DMS53 (cell line): ENCODE measurements at places on chromosomes 16 and 17.

GRCh38 chr16:49750341-49751000, 105.4 kb downstream of the ZNF423 start:
- DNase-seq, result no peak

GRCh38 chr16:9597967-9598730, 506.7 kb downstream of the HAPSTR1 start:
- no peak for DNase-seq

DNA sequence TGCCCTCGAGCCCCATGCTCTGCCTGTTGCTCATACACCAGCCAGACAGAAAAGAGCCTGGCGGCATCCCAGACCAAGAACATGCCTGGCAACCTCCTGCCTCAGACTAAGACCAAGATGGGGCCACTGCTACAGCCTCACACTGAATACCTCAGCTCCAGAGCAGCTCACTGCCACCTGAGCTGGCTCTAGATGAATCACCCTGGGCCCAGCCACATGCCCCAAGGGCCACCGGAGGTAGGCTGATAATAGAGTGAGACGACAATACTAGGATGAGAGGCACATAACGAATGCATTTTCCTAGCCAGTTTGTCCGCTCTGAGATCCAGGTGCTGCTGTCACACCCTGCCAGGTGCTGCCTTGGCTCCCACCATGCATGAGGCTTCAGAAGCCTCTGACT, 13.0 kb downstream of the PIP4K2B start:
- no peak for DNase-seq

DNA sequence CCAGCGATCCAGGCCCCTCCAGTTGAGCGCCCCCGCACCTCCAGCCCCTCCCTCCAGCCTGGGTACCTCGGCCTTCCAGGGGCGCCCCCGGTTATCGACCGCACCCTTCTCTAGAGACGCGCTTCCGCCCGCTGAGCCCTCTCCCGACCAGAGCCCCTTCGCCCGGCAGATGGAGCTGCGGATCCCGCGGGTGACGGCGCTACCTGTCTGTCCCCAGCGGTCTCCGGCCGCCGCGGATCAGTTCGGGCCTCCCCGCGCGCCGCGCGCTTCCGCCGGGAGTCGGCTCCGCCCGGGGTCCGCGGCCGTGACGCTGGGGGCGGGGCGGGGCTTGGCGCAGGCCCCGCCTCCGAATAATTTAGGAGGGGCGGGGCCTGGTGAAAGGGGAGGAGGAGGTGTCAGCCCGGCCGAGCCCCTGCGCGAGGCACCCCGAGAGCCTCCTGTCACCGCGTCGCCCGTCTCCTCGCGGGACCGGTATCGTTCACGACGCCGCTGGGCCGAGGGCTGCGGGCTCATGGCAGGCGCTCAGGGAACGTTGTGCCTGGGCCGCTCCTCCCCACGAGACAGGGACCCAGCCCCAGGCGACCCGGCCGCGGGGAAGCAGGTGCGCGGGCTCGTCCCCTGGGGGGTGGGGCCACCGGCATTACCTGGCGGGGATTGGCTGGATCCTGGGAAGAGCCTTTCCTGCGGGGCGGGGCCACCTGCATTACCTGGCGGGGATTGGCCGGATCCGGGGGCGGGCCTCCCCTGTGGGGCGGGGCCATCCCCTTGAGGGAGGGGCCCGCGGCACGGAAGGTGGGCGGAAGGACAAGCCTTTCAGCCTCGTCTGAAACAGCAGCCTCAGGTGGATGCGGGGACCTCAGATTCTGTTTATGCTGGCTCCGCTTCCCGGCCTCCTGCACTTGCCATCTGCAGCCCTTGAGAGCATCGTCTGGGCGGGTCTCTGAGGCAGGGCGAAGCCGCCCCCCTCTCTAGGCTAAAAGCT, at the start of gene SPATA2L:
TSS of gene SPATA2L (minus strand) at position 281 of the 982 bp plus-strand sequence. CDS start 473 bp downstream, outside the sequence.
- DNase-seq, result peak; percentile 97

DNA sequence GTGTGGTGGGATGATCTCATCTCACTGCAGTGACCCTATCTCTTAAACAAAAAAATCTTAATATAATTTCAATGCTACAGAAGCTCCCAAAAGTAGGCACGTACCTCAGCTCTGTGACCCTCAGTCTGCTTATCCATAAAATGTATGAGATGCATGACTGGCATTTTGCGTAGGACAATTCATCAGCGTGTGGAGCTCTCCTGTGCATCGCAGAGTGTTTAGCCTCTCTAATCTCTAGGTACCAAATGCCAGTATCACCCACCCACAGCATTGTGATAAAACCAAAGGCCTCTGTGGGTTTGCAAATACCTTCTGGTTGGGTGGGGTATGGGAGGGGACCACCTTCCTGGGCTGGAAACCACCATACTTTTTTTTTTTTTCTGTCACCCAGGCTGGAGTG, 19.0 kb upstream of the TUBG2 start:
- DNase-seq, result no peak

DNA sequence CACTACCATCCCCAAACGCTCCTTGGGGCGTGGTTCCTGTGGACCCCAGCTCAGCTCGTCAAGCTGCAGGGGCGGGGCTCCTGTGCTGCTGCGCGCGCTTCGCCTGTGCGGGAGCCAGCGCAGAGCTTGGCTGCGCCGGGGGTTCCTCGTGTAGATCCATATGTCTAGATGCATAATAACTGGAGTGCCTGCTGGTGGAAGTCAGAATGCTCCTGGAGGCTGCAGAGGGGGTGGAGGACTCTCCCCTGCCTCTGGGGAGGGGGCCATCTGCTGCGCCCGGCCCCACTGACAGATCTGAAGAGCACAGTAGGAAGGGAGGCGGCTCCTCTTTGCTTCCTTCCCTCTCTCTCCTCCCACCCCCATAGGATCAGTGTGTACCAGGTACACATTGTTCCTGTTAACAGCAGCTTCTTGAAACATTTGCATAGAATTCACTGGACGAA, 4.6 kb downstream of the RASD1 start:
- no peak for DNase-seq

DNA sequence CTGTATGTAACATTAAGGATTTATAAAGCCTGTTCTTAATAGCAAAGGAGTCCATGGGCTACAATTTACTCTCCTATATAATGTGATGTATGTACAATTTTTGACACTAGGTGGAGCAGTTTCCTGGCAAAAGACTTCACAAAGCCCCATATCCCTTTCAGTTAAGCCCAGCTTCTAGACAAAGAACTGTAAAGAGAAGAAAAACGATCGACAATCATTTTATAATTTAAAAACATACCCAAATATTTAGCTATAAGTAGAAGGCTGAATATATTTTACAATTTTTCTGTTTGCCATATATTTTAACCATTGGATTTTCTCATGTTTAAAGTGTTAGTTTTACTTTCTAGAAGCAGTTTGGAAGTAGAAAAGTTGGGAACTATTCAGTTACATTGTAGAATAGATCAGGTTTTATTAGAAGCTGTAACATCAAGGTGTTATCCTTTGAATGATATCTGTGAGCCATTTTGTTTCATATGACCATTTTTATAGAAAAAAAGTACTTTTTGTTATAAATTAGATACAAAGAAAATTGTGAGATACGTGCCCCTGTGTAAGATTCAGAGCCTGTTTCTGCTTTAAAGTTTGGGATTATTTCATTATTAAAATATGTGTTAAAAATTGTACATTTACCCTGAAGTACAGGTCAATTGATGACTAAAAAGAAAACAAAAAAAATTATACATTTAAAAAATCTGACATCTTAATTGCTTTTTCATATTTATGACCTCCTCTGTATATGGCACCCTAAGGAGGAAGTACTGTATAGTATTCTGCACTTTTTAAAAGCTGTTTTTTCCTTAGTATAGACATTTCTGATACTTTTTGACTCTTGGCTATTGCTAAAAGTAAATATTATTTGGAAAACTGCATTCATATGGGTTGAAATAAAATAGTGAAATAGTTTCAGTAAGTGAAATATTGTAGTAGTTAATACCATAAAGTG, 46.3 kb downstream of the VMP1 start:
- peak; percentile 85 for DNase-seq

DNA sequence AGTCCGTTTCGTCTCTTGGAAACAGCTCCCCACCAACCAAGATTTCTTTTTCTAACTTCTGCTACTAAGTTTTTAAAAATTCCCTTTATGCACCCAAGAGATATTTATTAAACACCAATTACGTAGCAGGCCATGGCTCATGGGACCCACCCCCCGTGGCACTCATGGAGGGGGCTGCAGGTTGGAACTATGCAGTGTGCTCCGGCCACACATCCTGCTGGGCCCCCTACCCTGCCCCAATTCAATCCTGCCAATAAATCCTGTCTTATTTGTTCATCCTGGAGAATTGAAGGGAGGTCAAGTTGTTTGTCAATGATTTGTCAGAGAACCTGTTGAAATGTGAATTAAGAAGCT, 48.2 kb downstream of the IL21R start:
- no peak for DNase-seq

- DNase-seq, result no peak
Measured at GRCh38 chr16:74898659-74899058, 86.3 kb downstream of the WDR59 start.

DNA sequence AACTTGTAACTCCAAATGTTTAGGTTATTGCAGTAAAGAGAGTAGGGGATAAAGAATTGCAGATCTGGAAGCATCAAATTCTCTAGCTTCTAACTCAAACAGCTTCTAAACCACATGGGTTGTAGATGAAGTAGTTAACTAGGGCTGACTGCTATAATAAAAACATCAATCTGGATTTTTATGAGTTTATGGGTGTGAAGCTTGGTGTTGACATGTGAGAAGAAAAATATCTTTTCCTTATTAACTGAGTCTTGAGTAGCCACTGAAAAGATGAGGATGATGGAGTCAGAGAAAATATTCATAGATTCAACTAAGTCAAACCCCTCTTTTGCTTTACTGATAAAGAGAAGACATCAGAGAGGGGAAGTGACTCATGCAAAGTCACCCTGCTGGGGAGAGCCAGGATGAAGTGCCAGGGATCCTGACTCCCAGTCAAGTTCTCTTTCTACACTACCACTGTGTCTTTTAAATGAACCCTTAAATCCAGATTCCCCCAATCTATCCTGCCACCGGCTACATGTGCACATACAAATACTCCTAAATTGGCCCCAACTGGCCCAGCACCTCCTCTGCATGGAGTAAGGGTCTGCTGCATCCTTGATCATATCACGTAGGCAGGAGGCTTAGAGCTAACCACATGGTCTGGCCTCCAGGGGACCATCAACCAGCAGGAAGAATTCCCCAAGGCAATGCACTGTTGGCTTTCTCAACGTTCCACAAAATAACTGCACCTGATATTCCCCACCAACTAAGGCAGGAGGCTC, 264.0 kb upstream of the CCL2 start:
- no peak for DNase-seq

- peak; percentile 41 for DNase-seq
Measured at GRCh38 chr17:45262516-45263476, 902 bp upstream of the SPATA32 start.

DNA sequence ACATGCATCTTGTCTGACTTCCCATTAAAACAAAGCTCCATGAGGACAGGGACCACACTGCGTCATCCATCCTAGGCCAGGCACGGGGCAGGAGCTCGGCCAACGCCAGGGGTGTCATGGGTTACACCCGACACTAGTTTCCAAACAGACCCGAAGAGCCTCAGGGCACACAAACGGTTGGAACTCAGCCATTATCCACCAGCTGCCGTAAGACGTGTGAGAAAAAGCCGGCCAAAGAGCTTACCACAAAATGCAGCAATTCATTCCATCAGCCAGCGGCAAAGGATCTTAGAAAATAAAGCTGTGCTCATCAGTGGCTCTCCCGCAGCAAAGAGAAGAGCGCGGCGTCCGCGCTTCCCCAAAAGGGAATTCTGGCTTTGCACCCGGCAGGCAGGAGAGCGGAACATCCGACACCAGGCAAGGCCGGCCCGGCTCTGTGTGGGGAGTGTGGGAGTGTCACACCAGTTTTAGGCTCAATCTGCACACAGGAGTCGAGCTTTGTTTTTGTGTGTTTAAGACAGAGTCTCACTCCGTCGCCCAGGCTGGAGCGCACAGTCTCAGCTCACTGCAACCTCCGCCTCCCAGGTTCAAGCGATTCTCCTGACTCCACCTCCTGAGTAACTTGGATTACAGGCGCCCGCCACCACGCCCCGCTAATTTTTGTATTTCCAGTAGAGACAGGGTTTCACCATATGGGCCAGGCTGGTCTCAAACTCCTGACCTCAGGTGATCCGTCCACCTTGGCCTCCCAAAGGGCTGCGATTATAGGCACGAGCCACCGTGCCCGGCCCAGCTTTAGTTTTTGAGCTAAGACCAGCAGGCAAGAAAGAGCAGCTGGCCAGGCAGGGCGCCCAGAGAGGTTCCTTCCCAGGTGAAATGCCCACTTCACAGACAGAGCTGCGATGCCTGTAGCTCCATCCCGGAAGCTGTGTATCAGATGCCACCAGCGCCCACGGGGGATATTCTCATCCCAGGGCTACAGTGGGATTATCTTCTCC, 1.5 kb downstream of the SLC38A8 start:
- DNase-seq, result no peak

DNA sequence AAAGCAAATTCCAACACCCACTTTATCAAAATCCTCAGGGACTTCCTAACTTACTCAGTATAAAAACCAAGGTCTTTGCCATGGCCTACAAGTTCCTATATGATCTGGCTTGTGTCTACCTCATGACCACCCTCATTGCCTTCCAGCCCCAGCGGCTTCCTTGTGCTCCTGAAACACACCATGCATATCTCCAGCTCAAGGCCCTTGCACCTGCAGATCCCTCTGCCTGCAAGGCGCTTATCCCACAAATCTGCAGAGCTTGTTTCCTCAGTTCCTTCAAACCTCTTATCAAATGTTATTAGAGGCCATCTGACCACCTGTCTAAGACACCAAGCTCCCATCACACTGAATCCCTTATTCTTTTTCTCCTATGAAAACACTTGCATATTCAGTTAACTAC, 2.6 kb downstream of the BBS2 start:
- no peak for DNase-seq

DNA sequence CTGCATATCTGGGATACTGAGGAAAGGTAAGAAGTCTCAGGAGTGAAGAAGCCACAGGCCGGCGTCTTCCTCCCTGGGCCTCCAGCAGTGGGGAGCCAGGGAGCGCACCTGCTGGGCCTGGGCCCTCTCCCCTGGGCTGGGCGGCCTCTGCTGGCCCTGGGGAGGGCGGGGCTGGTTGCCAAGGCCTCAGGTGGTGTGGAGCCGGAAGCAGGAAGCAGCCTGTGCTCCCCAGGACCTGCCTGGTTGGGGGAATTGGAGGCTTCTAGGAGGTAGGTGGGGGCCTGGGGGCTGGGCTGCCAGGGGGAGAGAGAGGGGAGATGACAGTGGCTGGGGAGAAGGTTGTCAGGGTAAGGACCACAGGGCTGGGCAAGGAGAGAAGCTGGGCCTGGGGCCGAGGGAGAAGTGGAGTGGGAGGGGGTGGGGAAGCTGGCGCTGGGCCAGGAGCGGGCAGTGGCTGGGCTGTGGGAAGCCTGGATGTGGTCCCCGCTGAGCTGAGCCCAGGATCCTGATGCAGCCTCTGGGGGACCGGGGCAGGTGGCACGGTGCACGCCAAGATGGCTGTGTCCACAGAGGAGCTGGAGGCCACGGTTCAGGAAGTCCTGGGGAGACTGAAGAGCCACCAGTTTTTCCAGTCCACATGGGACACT, at the start of gene SMIM22:
TSS of gene SMIM22 (plus strand) at position 189 of the 647 bp plus-strand sequence. CDS start at position 555, 366 bp downstream.
- DNase-seq, result peak; percentile 90
